ENCODE measurements at places on chromosomes 6 and 20. TPM values are rescaled to one million over a fixed set of nuclear protein-coding genes. Genes with fewer than 3 reads are reported as not detected.

Gene CTAGE9
- total RNA-seq, result not detected

GRCh38 chr20:50308513-50309279 is 118.1 kb downstream of the CEBPB start:
- peak; percentile 93 for DNase-seq

DNA sequence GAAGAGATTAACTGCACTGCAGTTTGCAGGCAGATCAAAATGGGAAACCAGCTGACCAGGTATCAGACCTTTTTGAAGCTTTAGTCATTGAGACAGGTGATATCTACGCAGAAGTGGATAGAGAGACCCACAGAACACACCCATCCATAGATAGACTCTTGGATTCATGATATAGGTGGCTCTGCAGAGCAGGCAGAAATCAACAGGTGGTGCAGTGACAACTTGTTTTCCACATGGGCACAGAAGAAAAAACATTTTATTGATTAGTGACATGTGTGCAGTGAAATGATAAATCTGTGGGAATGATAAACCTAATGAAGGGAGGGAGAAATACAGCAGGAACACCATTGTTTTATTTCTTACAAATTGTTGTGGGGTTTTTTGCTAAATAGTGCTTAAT is 45.2 kb downstream of the NUDT3 start:
- DNase-seq, result no peak

GRCh38 chr6:142014515-142014914 is 118.2 kb upstream of the GJE1 start:
- no peak for DNase-seq

GRCh38 chr20:36544134-36545018 is 3.1 kb downstream of the MYL9 start:
- DNase-seq, result peak; percentile 78

DNA sequence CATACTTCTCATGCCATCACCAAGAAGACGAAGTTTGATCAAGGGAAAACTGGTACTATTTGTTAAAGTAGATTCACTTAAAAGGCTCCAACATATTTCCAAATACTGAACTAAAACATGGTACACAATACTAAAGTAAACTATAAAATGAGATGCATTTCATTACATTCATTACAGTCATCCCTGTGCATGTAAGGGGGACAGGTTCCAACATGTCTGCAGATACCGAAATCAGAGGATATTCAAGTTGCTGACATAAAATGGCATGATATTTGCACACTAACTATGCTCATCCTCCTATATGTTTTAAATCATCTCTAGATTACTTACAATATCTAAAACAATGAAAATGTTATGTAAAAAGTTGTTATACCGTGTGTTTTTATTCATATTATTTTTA is 893.9 kb upstream of the MANEA start:
- DNase-seq, result no peak

Gene PNLDC1
- total RNA-seq, result not detected

Gene SRSF6
- 82.0 TPM for total RNA-seq

Gene BANF2
- total RNA-seq, result not detected

DNA sequence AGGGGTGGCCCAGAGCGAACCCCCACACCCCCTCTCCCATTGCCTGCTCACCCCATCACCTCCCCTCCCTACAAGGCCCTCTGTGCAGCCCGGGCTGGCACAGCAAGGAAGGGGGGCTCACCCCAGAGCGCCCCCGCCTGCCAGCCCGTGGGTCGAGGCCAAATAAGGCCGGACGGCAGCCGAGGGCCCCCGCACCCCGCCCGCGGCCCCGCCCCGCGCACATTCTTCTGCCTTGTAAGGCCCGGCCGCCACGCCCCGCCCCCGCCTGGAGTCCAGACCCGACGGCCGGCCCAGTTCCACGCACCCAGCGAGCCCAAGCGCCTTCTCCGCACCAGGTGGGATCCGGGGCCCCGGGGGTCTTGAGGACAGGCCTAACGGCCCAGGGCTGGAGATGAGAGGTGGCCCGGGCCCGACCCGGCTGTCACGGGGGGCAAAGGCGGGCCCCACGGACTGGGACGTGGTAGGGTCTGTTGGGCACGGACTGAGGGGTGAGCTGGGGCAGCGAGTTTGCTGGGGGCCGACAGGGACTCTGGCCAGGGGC is at the start of gene MYL9:
Gene MYL9 (plus strand): TSS at position 293 of the 541 bp plus-strand sequence. CDS start 3,366 bp downstream, outside the sequence.
- DNase-seq, result peak; percentile 96

DNA sequence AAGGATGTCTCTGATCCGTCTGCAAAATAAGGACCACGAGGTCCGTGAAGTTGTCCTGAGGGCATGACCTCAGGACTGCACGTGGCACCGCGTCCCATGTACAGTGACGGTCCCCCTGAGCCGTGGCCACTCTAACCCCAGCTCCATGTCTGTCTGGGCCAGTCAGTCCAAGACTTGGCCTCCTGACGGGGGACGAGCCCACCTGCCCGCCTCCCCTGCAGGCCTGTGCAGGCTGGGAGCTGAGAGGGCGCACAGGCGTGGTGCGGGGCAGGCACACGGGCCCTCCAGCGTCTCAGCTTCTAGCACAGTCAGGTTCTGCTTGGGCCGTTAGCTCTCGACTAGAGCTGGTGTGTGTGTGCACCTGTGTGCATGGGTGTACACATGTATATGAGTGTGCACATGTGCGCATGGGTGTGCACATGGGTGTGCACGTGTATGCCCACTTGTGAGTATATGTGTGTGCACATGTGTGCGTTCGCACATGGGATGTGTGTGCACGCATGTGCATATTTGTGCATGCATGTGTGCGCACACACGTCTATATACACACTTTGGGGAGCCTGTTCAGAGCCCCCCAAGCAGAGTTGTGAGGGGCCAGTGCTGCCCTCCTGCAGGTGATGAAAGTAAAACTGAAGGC is 307.0 kb downstream of the TAF4 start:
- no peak for DNase-seq

DNA sequence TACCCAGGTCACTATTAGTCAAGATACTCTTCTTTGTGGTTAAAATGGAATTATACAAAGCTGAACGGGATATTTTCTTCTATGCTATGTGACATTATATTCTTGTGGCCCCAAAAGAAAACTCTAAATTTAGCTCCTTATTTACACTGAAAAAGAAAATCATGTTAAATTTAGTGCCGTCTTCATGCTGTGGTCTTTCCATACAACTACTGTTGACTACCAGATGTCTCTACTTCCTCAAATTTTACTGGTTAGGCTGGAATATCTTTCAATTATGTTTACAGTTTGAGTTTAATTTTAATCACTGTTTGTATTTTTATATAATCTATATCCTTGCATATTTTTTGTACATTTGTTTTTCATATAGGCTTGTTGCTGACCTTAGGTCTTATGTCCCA is 95.6 kb upstream of the FOXO3 start:
- DNase-seq, result no peak

Gene UFL1
- total RNA-seq, result 23.7 TPM

DNA sequence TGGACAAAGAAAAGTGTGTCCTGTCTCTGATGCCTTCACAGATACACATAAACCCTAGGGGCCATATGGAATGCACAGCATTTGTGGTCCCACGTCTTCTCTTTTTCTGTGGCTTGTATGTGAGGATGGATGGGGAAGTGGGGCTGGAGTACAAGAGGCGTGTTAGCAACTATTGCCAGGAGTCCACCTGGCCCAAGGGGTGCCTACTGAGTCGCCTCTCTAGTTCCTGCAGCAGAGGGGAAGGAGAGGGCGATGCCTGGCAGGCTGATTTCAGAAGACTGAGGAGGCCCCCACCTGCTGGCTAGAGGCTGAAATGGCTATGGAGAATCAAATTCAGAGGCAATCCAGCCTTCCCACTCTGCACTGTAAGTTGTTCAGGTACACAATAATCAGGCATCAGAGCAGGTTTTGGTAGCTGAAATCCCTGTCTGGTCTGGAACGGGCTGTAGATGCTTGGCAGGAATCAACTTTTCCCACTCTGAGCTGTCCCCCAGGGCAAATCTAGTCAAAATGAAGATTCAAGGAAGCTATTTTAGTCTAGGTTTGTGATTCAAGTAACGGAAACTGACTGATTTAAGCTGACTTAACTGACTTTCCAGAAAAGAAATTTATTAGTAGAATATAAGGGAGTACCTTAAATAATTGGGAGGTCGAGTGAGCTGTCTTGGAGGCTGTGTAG is 14.9 kb upstream of the PPARD start:
- peak; percentile 64 for DNase-seq

- DNase-seq, result no peak
These were observed 38.7 kb downstream of the KAT14 start for GRCh38 chr20:18176318-18176785.

- DNase-seq, result no peak
These were observed 40.3 kb downstream of the MAP3K4 start for GRCh38 chr6:161031721-161032495.

GRCh38 chr6:86516087-86516486 is 421.2 kb upstream of the HTR1E start:
- no peak for DNase-seq

Gene DLK2
- not detected for total RNA-seq

DNA sequence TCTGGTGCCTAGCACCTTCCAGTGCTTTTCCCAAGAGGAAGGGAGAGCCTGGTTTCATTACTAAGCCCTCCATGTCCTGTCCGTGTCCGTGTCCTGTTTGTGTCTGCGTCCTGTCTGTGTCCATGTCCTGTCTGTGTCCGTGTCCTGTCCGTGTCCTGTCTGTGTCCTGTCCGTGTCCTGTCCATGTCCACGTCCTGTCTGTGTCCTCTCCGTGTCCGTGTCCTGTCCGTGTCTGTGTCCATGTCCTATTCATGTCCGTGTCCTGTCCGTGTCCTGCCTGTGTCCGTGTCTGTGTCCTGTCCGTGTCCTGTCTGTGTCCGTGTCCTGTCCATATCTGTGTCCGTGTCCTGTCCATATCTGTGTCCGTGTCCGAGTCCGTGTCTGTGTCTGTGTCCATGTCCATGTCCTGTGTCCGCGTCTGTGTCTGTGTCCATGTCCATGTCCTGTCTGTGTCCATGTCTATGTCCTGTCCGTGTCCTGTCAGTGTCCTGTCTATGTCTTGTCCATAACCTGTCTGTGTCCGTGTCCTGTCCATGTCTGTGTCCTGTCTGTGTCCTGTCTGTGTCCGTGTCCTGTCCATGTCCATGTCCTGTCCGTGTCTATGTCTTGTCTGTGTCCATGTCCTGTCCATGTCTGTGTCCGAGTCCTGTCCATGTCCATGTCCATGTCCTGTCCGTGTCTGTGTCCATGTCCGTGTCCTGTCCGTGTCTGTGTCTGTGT is 54.4 kb upstream of the BHLHE23 start:
- DNase-seq, result peak; percentile 9

GRCh38 chr6:144411531-144412165 is 126.5 kb downstream of the UTRN start:
- no peak for DNase-seq

DNA sequence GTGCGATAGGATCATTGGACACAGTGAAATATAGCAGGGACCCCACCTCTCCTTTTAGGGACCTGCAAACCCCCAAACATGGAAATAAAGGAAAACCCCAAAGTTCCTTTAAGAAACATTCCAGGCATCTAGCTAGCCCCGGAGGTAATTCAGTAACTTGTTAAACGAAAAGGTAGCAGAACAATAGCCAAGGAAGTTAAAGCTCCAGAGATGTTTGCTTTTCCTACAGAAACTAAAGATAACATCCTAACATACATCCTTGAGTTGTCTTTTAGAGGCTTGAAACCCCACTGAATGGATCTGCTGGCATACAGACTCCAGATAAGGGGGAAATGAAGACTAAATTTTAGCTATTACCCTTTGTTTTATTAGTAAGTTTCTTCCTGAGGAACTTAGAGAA is 51.0 kb downstream of the FAM184A start:
- DNase-seq, result no peak

GRCh38 chr20:5065879-5066383 is 53.8 kb downstream of the PCNA start:
- peak; percentile 54 for DNase-seq

DNA sequence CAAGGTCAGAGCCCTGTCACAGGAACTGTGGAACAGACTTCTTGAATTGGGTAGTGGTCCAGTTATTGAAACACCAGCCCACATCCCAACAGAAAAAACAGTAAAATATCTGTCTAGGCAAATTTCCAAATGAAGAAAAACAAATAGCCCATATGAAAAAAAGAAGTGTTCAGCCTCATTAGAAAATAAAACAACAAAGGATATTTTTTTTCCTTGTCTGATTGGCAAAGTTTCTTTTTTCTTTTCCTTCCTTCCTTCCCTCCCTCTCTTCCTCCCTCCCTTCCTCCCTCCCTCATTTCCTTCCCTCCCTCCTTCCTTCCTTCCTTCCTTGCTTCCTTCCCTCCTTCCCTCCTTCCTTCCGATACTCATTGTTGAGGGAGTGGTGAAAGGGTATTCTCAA is 20.6 kb upstream of the RIMS4 start:
- no peak for DNase-seq

Gene SLC52A3
- total RNA-seq, result 3.6 TPM

DNA sequence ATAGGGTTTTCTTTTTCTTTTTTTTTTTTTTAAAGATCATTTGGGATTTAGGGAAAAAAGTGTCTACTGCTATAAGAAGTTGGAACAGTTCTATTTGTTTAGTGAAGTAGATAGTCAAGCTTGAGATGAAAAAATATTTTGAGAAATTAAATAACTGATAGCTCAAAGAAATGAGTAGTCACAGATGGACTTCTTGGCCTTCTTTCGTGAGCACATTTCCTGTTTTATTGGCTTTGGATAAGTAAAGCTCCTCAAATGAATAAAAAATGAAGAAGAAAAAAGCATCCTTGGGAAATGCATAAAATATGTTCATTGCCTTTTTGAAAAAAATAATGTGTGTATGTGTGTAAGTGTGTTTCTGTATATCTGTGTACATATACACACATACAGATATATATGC is 515.9 kb downstream of the GRIK2 start:
- no peak for DNase-seq

Gene WFDC2
- total RNA-seq, result 0.52 TPM

GRCh38 chr6:132817554-132818403 is 3.4 kb downstream of the RPS12 start:
- DNase-seq, result no peak

DNA sequence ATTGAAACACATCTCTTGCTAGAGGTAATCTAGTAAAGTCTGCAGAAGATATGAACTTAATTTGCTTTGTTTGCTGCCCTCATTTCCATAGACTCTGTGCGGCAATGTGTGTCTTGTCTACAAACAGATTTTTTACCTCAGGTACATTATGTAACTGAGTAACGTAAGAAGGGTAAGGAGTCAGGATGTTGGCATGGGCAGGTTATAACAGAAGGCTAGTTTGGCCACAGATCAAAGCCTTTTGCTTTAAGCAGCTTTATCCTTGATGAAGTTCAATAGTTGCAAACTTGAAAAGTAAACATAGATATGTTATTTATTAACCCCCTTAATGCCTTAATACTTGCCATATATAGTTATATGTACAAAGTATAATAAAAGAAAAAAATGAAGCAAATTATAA is 391.6 kb upstream of the FKBP1C start:
- DNase-seq, result no peak

Gene IPCEF1
- 1.2 TPM for total RNA-seq

DNA sequence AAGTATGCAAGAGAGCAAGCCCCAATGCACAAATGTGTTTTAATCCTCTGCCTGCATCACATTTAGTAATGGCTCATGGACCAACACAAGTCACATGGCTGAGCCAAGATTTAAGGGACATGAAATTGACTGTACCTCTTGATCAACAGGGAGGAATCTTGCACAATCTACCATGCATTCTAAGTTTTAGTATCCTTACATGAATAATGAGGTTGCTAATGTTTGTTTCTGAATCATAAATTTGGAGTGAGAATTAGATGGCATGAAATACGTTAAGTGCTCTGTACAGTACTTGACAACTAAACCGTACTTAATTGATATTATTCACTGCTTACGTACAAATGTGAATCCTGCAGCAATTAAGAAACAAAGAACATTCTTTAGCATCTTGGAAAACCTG is 553.8 kb upstream of the JAG1 start:
- no peak for DNase-seq

Gene FRK
- 4.0 TPM for total RNA-seq

Gene RBPJL
- not detected for total RNA-seq

Gene NFYA
- total RNA-seq, result 11.8 TPM

Gene SFTA2
- not detected for total RNA-seq

Gene ZSCAN26
- 8.8 TPM for total RNA-seq
